AG04450 (cell line): ENCODE measurements at places on chromosomes 13 and 19.

DNA sequence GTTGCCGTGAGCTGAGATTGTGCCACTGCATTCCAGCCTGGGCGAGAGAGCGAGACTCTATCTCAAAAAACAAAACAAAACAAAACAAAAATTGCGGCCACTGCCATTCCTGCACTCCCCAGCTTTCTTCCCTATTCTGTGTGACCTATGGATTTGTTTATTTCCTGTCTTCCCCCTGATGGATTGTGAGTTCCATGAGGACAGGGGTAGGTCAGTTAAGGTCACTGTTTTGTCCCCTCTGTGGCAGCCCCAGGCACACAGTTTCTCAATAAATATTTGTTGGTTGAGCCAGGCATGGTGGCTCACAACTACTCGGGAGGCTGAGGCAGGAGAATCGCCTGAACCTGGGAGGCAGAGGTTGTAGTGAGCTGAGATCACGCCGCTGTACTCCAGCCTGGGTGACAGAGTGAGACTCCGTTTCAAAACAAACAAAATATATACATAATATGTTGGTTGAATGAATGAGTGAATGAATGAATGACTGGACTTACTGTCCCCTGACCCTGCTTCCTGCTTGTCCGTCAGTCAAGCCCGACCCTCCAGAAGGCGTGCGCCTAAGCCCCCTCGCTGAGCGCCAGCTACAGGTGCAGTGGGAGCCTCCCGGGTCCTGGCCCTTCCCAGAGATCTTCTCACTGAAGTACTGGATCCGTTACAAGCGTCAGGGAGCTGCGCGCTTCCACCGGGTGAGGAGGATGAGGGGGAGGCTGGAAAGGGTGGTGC lies 5.0 kb downstream of the EBI3 start:
- no peak for DNase-seq

- no peak for DNase-seq
These were observed 110.1 kb downstream of the FGF14 start for GRCh38 chr13:102291587-102292218.

DNA sequence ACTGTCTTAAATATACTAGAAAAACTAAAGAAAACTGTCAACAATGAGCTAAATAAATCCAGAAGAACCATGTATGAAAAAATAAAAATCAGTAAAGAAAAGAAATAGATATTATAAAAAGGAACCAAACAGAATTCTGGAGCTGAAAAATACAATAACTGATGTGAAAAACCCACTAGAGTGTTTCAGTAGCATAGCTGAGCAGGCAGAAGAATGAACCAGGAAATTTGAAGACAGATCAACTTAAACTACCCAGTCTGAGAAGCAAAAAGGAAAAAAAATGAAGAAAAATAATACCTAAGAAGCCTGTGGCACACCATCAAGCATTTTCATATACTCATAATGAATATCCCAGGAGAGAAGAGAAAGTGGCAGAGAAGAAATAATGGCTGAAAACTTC lies 240.1 kb upstream of the RXFP2 start:
- no peak for DNase-seq

DNA sequence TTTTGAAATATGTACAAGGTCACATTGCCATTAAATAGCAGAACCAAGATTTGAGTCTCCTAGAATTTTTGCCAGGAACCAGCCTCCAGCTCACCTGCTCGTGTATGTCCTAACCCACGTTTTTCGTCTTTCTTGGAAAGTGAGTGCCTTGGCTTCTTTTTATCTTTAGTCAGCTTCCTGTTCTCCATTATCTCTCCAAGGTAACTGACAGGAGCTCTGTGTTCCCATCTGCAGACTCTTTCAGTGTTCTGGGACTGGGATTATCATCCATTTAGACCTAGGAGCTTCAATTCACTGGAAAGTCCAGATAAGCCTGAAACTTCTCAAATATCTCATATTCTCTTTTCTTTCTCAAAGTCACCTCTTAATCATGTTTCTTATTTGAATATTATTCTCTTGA lies 193.7 kb downstream of the ZIC5 start:
- DNase-seq = no peak

DNA sequence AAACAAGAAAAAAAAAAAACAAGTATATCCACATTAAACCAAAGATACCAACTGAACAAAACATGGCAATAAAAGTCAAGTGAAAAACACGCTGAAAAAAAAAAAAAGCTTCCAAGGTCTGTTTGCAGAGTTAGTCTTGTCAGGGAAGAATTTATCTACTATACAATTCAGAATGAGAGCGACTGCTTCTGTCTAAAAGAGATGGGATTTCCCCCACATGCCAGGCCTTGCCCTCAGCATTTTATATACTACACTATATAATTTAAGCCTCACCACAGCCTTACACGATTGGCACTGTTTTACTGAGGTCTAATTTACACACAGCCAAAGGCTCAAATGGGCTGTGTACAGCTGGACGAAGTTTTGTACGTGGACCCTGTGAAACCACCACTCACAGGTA lies 67.3 kb downstream of the FOXO1 start:
- DNase-seq = no peak
